ENCODE measurements at places on chromosomes 2 and 18.

DNA sequence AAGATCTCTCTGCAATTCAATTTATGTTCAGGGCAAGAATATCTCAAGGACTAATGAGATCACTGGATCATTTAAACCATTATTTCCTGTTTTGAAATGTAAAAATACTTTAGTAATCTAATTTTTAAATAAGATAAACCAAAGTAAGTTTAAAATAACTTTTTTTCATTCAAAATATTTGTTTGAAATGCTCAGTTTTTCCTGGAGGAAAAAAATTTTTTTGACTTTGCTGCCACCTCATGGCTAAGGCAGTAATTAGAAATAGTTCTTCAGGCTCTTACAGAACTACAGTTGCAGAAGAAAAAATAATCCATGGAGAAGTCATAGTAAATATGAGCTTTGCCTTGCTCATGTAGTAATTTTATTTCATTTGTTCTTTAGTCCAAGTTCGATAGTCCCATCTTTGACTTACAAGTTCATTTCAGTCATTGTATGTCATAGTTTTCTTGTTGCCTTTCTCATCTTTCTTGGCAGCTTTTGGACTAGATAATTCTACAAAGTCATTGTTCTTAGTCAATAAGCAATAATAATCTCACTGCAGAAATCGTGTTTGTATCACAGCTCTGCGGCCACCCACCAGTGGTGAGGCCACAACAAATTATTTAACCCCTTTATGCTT is 127.4 kb downstream of the DPP4 start:
- DNase-seq = no peak

DNA sequence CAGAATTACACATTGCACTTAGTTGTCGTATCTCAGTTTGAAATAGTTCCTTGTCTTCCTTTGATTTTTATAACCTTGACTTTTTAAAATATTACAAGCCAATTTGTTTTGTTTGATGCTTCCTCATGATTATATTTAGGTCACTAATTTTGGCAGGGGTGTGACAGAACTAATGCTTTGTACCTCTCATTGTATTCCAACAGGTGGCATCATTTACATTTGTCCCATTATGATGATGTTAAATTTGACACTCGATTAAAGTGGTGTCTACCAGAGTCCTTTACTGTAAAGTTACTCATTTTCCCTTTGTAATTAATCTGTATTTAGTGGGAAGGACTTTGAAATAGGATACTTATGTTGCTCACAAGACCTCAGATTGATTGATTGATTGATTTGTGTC is 21.5 kb upstream of the MFSD2B start:
- DNase-seq = no peak

DNA sequence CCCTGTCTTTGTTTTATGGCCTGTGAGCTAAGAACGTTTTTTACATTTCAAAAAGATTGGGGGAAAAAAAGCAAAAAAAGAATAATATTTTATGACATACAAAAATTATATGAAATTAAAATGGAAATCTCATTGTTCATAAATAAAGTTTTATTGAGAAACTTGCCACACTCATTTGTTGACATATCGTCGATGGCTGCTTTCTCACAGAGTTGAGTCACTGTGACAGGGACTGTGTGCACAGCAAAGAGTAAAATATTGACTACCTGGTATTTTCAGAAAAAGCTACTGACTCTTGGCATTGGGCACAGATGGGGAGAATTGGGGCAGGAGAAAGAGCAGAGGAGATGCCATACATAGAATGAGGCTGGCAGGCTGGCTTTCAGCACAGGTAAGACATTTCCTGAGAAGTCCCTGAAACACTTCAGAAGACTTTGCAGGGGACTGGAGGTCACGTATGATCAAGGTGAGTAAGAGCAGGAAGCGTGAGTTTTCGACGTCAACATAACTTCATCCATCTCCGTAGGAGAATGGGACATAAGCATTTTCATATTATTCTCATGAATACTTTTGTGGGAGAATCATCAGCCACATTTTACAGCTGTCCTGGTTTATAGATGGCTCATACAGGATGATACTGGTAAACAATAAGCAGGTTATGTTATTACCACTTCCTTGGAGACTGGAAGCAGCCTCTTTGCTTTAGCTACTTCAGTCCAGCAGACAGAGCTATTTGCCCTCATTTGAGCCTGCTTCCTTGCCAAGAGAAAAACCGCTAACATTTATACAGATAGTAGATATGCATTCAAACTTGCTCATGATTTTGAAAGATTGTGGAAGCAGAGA is 32.5 kb upstream of the PUM2 start:
- DNase-seq = no peak

DNA sequence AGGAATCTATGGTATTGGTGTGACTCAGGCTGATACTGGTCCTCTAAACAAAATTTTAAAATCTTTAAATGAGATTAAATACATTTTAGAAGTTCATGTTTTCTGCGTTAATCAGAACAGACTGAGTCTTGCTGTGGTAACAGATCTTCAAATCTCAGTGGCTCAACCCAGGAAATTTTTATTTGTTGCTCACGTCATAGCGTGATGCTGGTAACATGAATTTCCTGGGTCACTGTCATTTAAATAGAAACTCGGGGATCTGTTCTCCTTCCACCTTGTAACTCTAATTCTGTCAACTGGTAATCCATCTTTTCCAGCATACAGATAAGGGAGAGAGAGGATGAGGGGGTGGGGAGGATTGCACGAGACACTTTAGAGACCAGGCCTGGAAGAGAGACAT is 90.0 kb downstream of the CDC42EP3 start:
- DNase-seq = no peak

DNA sequence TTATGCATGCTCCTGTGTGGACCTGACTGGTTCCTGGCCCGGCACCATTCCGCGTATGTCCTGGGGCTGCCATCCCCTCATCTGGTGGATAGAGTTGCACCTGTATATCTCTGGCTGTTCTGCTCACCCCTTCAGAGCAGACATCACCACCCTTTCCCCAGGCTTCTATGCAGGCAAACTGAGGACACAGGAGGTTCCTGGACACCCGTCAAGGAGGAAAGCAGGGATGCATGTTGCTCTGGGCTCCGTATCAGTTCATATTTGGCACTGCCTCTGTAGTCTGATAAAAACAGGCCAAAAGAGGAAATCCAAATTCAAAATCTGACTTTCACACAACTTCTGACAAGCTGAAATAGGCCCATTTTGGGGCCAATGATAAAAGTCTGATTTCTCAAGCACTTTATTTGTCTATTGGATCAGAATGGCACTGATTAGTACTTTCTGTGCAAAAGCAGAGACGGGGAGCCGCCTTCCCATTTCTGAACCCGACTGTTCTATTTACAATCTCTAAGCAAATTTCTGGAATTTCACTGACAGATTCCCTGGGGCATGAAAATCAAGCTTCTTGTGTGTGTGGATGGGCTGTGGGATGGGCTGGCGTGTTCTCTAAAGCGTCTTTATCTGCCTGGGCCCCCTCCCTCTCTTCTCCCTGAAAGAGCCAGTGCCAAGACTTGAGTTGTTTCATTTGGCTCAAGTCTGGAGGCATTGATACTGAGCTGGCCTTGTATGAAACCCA is 96.9 kb downstream of the SETBP1 start:
- peak; percentile 66 for DNase-seq

DNA sequence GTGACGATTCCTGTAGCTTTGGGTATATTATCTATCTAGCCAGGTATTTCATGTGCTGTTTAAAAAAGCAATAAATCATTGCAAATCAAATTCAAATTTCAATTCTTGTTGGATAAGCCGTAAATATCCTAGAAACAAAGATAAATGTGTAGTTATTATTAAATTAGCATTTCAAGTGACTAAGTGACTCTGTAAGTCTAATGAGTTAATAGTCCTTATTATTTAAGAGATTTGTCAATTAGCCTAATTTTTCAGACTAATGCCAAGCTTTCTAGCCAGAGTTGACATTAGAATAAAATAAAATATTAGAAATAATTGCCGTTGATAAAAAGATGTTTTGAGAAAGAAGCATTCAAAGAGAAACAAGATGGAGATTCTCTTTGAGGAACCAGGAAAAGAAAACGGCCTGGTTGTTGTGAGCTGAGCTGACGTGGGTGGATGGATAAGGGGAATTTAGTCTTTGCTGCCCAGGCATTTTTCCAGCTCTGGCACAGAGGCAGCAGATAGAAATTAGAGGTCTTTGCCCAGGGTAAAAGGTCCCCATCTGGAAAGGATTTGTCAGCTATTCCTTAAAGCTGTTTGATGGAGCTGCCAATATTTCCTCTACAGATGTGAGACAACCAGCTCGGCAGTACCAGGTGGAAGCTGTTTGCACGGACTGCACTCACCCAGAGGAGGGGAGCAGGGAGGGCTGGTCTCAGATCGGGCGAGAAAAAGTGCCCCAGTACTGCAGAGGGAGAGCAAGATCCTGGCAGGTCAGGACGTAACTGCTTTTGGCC is 117.3 kb upstream of the SEC11C start:
- no peak for DNase-seq

GRCh38 chr18:47403317-47403716 is 151.9 kb upstream of the SKOR2 start:
- DNase-seq = no peak

GRCh38 chr2:77372636-77373035 is 149.5 kb downstream of the LRRTM4 start:
- DNase-seq = no peak

GRCh38 chr2:45889053-45889452 is 237.6 kb downstream of the PRKCE start:
- peak; percentile 4 for DNase-seq

- DNase-seq = no peak
Observed at GRCh38 chr18:12291161-12291560, 16.9 kb upstream of the TUBB6 start.

- DNase-seq = no peak
Observed at GRCh38 chr2:118843483-118844132, 3.8 kb downstream of the EN1 start.

- no peak for DNase-seq
Observed at GRCh38 chr2:234964631-234965461, 13.0 kb downstream of the SH3BP4 start.

DNA sequence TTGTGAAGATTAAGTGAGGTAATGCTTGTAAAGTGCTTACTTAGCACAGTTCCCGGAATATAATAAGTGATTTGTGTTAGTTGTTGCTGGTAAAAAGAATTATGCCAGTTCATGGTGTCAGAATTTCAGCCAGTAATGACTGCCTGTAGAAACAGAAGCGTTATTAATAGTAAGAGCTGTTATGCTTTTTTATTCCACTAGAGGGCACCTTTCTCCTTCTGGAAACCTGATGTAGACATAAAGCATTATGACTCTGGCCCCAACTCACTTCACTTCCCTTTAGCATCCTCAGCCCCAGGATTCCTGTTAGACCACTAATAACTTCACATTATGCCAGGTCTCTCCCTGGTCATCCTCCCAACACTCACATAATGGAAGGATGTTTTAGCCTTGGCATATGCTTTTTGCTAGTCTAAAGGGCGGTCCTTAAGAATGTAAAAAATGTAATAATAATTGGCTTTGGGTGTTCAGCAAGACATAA is 34.9 kb downstream of the C18orf54 start:
- DNase-seq = peak; percentile 57

DNA sequence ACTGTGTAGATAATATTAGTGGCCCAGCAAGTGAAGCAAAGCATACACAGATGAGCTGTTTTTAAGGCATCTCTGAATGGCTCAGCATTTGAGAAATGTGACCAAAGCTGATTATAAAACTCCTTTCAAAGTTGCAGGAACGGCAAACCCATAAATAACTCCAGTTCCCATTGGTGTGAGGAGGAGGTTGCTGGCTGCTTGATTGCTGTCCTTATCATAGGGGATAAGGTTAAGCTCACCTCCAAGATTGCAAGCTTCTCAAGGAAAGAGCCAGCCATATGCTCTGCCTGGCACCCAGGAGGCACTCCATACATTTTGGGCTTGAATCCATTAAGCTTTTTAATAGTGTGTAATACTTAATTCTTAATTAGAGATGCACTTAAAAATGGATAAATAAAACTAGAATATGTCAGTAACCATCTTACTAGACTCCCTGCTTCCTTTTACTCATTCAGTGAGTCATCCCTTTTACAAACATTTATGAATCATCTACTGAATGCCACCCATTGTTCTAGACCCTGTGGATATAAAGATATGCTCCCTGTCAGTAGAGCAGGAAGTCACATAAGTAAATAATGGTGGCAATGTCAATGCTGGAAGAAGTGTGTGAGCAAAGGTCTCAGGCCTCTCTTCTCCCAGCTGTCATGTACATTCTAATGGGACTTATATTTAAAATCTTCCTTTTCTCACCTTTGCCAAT is 99.3 kb downstream of the SPATS2L start:
- DNase-seq = peak; percentile 44

DNA sequence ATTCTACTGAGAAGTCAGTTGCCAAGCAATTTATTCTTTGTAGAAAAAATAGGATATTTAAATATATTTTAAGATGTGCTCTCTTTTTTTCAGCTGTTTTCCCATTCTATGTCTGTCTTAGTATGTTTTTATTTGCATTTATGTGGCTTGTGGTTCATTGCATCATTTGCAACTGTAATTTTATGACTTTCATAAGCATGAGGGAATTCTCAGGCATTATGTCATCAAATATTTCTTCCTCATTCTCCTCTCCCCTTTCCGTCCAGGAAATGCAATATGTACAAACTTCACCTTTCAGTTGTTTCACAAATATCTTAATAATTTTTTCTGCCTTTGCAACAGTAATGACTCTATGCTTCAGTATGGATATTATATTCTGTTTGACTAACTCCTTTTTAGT is 560.2 kb upstream of the LRATD1 start:
- DNase-seq = no peak

- no peak for DNase-seq
Observed at GRCh38 chr2:43803113-43803512, 29.3 kb downstream of the DYNC2LI1 start.

DNA sequence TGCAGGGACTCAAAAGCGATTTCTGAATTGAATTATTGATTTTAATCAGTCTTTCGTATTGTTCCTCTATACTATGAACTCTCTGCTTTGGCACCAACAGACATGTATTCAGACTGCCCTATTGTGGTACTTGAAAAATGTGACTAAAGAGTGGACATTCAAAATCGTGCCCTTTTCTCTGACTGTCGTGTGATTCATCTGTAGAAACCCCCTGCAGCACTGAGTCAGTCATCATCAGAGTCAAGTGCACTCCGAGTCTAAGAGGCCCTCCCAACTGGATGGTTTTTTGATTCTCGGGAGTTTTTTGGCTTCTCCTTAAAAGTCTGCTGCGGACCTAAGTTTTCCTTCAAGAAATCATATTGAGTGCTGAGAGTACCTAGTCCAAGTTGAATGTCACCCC is 96.4 kb upstream of the FOSL2 start:
- DNase-seq = no peak

- DNase-seq = no peak
Observed at GRCh38 chr2:173414823-173415322, 60.2 kb downstream of the CDCA7 start.

Measured in NCI-H526 (cell line).